Heart right ventricle (tissue), 16 donors: ENCODE measurements at places on chromosomes 6 and 20. TPM values are rescaled to one million over a fixed set of nuclear protein-coding genes. Genes with fewer than 3 reads are reported as not detected.

Gene CST9
- total RNA-seq = not detected

- no peak for DNase-seq
Measured at GRCh38 chr6:148147463-148147830, 195.2 kb upstream of the SASH1 start.

Gene RIMS1
- total RNA-seq = 0.20 TPM

DNA sequence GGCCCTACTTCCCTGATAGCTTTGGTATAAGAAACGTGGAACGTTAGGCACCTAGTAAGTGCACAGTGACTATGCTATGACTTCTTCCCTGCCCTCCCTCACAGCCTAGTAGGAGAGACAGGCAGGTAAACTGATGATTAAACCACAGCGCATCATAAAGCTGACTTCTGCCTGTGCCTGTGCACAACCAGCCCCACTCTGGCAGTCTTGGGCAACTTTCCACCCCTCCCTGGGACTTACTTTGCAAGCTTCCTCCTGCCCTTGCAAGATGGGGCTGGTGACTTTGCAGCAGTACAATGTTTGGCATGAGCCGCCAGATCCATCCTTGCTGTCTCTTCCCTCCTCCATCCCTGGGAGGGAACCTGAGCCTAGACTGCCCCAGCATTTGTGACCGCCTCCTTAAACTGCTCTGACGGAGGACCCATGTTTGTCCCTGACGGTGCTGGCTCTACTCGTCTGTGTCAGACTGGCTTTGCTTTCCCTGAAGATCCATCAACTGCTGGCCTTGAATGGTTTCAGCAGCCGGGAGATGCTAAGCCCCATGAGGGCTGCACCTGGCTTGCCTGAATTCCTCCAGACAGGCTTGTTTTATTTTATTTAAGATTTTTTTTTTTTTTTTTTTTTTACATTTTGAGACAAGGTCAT lies 36.1 kb downstream of the EFCAB8 start:
- no peak for DNase-seq

DNA sequence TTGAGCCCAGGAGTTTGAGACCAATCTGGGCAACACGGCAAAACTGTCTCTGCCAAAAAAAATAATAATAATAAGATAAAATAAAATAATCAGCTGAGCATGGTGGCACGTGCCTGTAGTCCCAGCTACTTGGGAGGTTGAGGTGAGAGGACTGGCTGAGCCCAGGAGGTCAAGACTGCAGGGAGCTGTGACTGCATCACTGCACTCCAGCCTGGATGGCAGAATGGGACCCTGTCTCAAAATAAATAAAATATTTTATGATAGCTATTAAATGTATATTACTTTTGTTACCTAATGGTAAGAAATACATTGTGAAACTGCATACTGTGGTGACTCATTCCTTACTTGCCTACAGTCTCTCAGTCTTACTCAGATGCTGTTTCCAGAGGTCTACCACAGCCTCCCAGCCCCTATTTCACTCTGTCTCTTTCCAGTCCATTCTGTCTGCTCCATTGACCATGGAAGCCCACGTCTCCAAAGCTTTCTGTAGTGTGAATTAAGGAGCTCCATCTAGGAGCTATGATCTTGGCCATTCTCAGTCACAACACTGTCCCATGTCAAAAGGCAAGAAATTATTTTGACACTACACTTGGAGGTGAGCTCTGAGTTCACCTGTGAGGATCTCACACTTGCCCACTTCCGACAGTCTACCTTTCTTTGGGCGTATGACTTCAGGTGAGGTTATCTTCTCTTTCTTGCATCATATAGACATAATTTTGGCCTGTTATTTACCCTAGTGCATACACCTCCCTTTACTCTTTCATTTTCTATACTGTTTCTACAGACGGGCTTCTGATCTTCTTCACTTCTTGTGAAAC lies 22.4 kb upstream of the SNX9 start:
- DNase-seq = no peak

GRCh38 chr6:91653895-91654294 lies 1067.0 kb upstream of the MAP3K7 start:
- no peak for DNase-seq
